ENCODE measurements at places on chromosomes 3 and 15. TPM values are rescaled to one million over a fixed set of nuclear protein-coding genes. Genes with fewer than 3 reads are reported as not detected.

KBTBD12 gene
- 3.8 TPM for total RNA-seq

RTP1 gene
- total RNA-seq, result 0.31 TPM

GRIP2 gene
- 22.5 TPM for total RNA-seq

HEG1 gene
- 20.0 TPM for total RNA-seq

GOLGA8N gene
- 3.1 TPM for total RNA-seq

PLEKHO2 gene
- total RNA-seq, result 6.3 TPM

PATL2 gene
- 3.4 TPM for total RNA-seq

FGD5 gene
- 3.4 TPM for total RNA-seq

ATP11B gene
- total RNA-seq, result 125 TPM

Measured in parietal lobe (tissue), 2 donors.